SK-MEL-5 (cell line): ENCODE measurements at places on chromosomes 12 and 14. TPM values are rescaled to one million over a fixed set of nuclear protein-coding genes. Genes with fewer than 3 reads are reported as not detected.
A peak's percentile ranks its signal among the peaks of the same experiment; 100 is the strongest.

DNA sequence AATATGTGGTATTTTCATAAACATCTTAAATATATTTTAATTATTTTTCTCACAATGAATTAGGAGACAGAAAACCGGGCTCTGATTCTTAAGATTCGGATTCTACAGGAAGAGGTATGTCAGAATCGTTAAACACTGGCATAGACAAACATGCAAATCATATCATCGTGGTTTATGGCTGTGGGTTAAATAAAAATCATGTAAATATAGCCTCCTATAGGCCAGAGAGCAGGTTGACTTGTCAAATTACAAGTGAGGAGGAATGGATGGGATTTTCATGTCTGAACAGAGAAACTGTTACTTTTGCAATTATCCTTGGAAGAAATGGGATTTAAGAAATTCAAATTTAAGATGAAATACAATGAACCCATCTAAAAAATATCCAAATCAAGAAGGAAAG lies 74.9 kb upstream of the BCAT1 start:
- no peak for DNase-seq

DNA sequence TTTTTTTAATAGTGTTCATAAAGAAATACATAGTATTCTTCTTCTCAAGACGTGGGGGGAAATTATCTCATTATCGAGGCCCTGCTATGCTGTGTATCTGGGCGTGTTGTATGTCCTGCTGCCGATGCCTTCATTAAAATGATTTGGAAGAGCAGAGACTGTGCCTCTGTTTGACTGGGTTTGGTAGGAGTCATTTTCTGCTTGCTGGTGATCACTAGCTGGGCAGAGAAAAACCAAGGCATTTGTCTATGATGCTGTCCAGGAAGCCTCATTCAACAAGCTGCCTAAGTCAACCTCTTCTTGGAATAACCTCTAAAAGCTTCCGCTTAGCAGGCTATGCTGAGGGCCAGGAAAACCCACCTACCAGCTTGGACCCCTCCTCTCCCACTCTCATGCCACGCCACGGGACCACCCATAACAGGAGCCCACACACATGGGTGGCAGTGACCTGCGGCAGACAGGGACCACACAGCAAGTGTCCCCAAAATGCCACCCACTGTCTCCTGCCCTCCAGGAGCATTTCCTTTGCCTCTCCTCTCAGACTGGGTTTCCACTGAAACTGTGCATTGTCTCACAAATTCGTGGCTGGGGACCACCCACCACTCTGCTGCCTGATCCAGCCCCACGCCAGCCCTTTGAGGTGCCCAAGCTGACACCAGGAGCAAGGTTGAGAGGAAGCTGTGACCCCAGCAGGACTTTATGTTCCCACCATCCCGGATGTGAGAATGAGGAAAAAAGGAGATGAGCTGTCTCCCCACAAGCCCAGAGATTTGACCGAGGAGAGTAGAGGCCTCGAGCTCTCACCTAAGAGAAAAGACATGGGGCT lies 36.8 kb downstream of the DAD1 start:
- no peak for DNase-seq

DNA sequence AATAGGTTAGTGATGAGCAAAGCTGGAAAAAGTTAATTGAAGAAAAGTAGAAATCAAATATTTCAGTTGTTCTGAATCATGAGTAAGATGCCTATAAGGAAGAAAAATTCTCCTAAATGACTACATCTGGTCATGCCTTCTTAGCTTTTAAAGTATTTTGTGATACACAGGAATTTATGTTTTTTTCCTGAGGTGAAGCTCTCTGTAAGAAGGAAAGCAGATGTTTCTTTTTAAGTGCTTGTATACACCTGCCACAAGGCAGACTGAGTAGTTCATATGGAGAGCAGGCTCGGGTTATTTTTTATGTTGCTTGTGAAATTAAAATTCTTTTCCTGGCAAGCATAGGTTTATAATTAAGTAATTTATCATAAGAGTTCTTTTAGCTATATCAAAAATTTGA lies 275.2 kb downstream of the RAD51B start:
- no peak for DNase-seq

DNA sequence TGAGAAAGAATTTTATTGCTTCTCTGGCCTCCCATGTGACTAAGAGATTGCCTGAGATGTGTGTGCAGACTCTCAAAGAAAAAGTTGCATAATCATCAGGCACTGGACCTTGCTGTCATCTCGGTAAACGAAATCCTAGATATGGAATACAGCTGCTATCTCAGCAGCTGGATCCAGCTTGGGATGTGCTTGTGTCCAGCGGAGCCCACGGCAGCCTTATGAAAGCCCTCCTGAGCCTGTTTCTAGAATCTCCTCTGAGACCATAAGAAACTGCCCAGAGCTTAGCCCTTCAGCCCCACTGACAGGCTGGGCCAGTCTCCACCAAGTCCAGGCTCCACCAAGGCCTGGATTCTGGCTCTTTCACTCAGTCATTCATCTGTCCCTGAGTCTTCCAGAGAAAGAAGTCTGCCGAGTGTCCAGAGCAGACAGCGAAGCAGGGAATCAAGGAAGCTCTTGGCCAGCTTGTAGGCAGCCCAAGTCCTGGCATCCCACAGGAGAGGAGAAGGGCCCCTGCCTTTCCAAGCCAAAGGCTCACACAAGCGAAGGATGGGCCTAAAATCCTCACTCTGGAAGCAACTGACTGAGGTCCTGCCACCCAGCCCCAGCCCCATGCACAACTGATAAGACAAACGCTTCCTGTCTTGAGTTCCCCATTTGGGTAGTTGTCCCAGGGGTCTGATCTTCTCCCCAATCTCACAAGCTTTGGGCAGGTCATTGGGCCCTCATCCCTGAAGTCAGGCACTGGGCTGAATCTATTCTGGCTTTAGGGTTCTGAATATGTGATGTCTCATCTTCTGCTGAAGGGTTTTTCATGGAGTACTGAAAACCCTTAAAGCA lies 97.8 kb downstream of the SEC23A start:
- DNase-seq: no peak

GRCh38 chr14:62691647-62692489 lies 353.4 kb downstream of the KCNH5 start:
- peak; percentile 13 for DNase-seq

DNA sequence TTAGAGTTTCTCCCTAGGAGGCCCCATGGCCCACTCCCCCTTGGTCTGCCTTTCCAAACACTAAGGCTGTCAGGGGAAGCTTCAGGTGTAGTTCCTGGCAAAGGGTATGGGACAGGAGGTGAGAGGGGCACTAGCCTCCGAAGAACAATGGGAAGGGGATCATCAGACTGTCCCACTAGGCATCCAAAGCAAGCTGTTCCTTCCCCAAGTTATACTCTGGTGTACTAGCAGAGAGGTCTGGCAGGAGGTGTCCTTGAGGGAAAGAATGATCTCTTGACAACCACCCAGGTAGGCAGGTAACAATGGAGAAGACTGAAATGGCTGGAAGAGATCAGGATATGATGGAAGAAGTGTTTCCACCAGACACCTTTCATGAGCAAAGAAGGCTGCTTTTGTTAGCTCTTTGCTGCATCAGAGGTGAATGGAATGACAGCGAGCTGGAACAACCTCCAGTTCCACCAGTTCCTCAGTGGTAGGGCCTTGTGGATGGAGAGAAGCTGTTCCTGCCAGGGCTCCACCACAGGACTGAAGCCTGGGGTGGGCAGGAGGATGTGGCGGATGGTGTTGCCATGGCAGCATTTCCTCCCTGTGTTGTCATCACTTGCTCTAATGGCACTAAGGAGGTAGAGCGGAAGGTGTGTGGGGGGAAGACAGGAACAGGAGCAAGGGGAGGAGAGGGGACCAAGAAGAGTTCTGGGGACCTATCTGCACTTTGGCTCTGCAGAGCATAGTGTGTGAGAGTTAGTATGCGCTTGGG lies 2.3 kb upstream of the AGAP2 start:
- DNase-seq: no peak

DNA sequence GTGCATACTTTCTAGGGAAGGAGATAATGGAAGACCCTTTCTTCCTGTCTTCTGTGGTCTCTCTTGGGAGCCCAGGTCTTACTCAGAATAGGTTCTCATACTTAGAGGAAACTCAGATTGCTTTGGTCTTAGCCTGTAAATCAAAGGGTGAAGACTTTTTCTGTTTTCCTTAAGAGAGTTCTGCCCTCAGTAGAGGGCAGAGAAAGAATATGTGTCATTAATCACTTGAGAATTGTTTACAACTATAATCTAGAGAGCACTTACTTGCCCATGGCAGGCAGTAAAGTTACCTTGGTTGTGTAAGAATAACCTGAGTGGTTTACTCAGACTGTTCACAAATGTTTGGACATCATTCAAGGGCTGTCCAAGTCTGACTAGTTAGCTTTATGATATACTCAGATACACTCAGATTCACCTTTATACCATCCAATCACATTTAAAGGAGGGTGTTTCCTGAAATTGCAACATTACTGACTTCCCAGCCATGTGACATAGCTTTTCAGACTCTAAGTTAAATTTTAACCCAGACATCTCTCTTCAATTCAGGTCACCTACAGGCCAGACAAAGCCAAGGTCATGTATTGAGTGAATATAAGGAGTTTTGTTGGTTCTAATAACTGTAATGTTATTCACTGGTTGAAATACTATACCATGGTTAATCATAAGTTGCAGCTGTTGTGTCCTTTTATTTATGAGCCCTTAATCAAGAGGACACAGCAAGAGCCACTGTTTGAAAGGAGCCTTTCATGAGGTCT lies 372.2 kb downstream of the RAD51B start:
- DNase-seq: peak; percentile 44

DNA sequence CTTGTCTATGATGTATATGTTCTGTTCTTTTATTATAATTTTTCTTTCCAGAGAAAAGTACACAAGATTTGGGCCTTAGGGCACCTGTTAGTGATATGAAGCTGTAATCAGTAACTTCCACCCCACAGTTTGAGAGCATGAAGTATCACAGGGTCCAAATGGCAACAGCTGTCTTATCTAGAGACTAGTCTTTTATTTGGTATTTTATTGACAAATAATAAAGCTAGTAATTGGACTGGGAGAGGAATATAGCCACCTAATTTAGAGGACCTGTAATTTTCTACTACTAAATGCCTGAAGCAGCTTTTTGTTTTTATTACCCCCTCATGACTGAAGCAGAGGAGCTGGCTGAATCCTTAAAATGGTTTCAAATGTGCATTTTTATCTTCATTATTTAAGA lies 174.8 kb downstream of the PDZRN4 start:
- no peak for DNase-seq

GRCh38 chr14:41418851-41419250 lies 187.8 kb upstream of the LRFN5 start:
- DNase-seq: no peak

GRCh38 chr14:95533391-95533821 lies 1.4 kb upstream of the GLRX5 start:
- peak; percentile 35 for DNase-seq

DNA sequence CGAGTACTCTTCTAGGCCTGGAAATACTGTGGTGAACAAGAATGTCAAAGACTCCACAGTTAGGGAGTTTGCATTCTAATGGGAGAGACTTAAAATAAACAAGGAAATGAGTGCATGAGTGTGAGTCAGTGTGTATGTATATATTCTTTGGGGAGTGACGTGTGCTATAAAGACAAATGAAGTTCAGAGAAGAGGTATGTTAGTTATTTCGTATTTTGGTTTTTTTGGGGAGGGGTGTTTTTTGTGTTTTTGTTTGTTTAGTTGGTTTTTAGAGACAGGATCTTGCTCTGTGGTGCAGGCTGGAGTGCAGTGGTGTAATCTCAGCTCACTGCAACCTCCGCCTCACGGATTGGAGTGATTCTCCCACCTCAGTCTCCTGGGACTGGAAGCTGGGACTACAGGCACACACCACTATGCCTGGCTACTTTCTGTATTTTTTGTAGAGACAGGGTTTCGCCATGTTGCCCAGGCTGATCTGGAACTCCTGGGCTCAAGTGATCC lies 74.3 kb downstream of the SRGAP1 start:
- DNase-seq: peak; percentile 62

- peak; percentile 9 for DNase-seq
Measured at GRCh38 chr14:74425525-74426201, 347 bp downstream of the SYNDIG1L start.

DNA sequence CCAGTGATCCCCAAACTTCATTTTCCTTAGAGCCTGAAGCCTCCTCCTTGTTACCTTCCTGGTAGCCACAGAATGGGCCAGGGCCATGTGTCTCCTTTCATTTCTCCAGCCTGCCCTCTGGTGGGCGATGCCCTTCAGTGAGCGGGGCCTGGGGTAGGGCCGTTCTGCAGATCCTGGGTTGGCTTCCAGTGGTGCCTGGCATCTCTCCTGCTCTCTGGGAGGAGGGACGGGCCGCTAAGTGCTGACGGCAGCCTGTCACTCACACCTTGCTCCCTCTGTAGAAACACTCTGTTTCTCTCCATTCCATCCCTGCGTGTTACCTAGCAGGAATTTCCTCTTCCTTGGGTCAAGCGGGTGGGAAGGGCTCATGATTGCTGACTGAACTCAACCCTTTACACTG lies 232.1 kb downstream of the CACNA1C start:
- DNase-seq: peak; percentile 75

DNA sequence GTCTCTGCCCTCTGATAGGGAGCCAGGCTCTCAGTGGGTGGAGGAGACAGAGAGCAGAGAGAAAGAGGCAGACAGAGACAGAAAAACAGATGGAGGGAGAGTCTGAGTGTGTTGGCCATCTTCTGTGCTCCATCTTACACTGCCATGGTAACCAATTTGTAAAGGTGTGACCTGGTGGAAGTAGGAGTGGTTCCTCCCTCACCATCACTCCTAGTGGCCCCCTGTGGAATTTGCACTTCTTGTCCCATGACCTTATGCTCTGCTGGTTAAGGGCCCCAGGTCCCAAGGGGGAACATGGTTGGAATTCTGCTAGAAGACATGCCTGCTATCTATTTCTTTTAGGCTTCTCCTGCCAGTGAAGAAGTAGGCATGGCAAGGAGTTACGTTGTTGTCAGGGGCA lies 376.7 kb upstream of the CCDC196 start:
- no peak for DNase-seq

DNA sequence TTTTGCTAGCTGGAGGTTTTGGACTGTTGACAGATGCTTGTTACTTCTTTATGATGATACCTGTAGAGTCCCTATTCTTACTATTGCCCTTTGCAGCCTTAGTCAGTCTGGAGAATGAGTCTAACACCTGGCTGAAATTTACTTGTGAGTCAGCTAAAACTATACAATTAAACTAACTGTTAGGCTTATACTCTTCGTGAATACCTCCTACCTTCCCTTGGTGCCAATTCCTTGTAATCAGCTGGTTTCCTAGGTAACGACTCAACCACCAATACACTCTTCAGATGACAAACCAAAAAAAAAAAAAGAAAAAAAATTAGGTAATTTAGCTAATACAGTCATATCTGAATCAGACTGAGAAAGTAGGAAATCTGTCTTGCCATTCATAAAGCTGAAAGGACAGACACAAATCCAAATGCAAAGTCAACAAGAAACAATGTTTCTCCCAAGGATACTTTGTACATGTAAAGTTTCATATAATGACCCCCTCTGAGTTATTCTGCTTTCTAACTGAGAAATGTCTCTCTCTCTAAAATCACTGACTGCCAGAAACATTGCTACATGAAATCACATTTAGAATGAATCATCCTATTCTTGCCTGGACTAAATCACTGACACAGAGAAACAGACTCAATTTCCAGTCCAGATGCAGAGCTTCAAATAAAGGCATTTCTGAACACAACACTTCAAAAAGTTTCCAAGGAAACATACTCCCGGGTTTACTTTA lies 56.5 kb upstream of the CDKL1 start:
- no peak for DNase-seq

GRCh38 chr12:66375560-66375959 lies 73.3 kb downstream of the HELB start:
- DNase-seq: no peak

GRCh38 chr12:71141378-71141926 lies 16.3 kb downstream of the TSPAN8 start:
- no peak for DNase-seq

SIX4 gene
- 3.9 and 4.7 TPM in 2 replicates for total RNA-seq

CLEC1B gene
- total RNA-seq: not detected in 2 replicates

CLEC6A gene
- total RNA-seq: 0.29 TPM in 1 of 2 replicates, not detected in the other

SAMD15 gene
- total RNA-seq: 1.4 and 2.0 TPM in 2 replicates

GRIP1 gene
- 0.77 and 2.1 TPM in 2 replicates for total RNA-seq

TMEM30B gene
- not detected in 2 replicates for total RNA-seq

C14orf39 gene
- total RNA-seq: not detected in 2 replicates
